ENCODE measurements at places on chromosomes 5 and 9.
A peak's percentile ranks its signal among the peaks of the same experiment; 100 is the strongest.

DNA sequence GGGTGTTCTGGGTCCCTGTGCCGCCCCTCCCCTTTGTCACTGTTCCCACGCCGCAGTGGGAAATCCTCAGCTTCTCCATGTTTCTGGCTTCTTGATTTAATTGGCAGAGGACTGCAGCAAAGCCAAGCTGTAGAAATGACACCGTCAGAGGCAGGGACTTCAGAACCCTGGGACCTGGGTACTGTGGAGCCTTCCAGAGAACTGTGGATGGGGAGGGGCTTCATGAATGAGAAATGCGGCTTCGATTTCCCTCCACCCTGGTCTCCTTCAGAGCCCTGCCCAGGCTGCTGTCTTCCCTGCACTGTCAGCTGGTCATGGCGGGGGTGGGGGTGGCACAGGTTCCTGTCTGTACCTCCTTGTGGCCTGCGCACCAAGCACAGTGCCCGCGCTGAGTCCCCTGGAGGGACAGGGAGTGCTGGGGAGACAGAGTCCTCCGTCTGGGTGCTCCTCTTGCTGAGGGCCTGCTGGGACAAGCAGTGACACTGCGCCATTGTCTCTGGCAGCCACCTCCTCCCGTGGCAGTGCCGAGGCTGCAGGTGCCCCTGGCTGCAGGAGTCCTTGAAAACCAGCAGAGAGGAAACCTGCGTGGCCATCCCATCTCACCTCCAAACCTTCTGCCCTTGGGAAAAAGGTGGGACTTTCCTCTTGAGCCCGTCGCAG, 47.2 kb downstream of the COL5A1 start:
- no peak for DNase-seq
- no peak overlapping the region for H3K27ac ChIP-seq
- H3K4me3 ChIP-seq, result no peak overlapping the region
- peaks cover 8% of the 10 kb centered on the region for H3K4me1 ChIP-seq
- peaks cover 3% of the 10 kb centered on the region for H3K27me3 ChIP-seq
- H3K36me3 ChIP-seq, result no peaks in the 10 kb centered on the region

DNA sequence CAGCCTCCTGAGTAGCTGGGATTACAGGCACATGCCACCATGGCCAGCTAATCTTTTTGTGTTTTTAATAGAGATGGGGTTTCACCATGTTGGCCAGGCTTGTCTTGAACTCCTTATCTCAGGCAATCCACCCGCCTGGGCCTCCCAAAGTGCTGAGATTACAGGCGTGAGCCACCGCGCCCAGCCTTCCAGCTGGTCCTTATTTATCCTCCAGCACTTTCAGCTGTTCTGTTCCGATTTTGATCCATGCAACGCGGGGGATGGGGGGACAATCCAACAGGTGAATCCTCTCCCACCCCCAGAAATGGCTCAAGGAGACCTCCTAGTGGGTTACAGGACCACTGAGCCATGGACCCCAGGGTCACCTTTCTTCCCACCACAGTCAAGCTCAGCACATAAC, 14.7 kb upstream of the CDKN2AIPNL start:
- DNase-seq, result no peak
- H3K4me3 ChIP-seq, result no peak overlapping the region
- no peak overlapping the region for H3K27ac ChIP-seq
- H3K4me1 ChIP-seq, result no peaks in the 10 kb centered on the region
- no peaks in the 10 kb centered on the region for H3K36me3 ChIP-seq

DNA sequence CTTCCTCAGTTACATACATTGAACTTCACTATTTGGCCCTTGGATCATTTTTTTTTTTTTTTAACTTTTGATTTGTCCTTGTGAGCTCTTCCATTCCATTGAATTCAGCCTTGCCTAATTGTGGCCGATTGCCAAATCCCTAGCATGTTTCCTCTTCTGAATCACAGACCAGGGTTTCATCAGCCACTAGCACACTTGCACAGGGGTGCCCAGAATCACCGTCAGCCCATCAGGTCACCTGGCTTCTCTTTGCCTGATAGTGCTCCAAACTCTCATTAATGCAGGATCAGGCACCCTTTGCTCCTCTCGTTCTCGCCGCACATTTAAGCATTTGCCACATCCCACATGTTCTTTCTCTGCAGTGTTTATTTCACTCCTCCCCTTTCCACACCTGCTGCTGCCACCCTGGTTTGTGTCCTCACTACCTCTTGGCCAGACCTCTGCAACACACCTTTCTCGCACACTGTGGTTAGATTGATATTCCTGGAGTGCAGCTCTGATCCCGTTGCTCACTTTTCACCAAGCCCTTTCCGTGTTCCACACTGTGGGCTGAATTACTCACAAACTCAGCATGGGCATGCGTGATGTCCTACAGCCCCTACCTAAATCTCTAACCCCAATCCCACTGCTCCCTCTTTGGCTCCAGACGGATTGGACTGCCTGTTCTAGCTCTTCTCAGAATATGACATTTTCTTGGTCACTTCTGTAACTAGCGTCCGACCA, 9.8 kb downstream of the PIK3R1 start:
- no peak for DNase-seq
- H3K4me1 ChIP-seq, result peaks cover 61% of the 10 kb centered on the region
- H3K27me3 ChIP-seq, result no peaks in the 10 kb centered on the region

DNA sequence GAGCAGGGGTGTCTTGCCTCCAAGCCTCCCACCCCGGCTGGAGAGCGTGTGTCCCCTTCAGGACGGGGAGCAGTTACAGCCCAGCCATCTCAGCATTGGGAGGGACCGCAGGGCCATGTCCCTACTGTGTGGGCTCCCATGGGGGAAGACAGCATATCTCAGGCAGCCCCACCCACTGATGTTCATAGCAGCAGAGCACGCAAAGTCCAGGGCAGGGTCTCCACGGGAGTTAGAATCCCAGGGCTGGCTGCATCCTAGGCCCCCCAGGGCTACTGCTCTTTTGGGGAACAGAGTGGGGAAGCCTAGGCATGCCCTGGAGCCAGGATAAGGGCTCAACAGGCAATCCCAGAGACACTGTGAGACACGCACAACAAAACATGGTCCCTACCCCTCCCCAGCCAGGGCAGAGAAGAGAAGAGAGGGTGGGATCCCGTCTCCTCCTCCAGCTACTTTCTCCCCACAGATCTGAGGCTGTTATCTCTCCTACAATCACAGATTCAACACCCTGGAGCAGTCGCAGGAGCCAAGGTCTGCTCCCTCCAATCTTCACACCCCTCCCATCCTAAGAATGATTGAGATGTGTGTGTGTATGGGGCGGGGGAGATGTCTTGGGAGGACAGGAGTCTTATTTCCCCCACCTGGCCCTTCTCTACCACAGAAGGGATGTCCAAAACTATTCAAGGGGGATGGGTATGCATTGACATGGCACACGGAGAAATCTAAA, 3.4 kb downstream of the CNTFR start:
- peaks cover 16% of the 10 kb centered on the region for H3K4me1 ChIP-seq
- H3K27ac ChIP-seq, result no peak overlapping the region
- H3K36me3 ChIP-seq, result no peaks in the 10 kb centered on the region
- no peak overlapping the region for H3K4me3 ChIP-seq

GRCh38 chr5:96434201-96434645, 1.2 kb upstream of the PCSK1 start:
- H3K36me3 ChIP-seq, result peaks cover 9% of the 10 kb centered on the region
- peak; percentile 67 for DNase-seq
- H3K4me3 ChIP-seq, result no peak overlapping the region
- H3K27me3 ChIP-seq, result peaks cover 60% of the 10 kb centered on the region
- no peaks in the 10 kb centered on the region for H3K4me1 ChIP-seq

GRCh38 chr5:10584714-10585517, 21.0 kb downstream of the ANKRD33B start:
- no peak for DNase-seq
- no peak overlapping the region for H3K4me3 ChIP-seq
- peaks cover 9% of the 10 kb centered on the region for H3K36me3 ChIP-seq
- H3K27me3 ChIP-seq, result peaks cover 4% of the 10 kb centered on the region
- peaks cover 36% of the 10 kb centered on the region for H3K4me1 ChIP-seq

- peaks cover 37% of the 10 kb centered on the region for H3K36me3 ChIP-seq
- no peaks in the 10 kb centered on the region for H3K27me3 ChIP-seq
- no peak overlapping the region for H3K4me3 ChIP-seq
- peaks cover 11% of the 10 kb centered on the region for H3K4me1 ChIP-seq
- DNase-seq, result no peak
- no peak overlapping the region for H3K27ac ChIP-seq
Observed at GRCh38 chr9:91334053-91334452, 27.7 kb downstream of the AUH start.

- H3K36me3 ChIP-seq, result no peaks in the 10 kb centered on the region
- no peaks in the 10 kb centered on the region for H3K4me1 ChIP-seq
- no peak for DNase-seq
- no peak overlapping the region for H3K27ac ChIP-seq
Observed at GRCh38 chr5:102628441-102629175, 126.5 kb upstream of the PAM start.

- no peak overlapping the region for H3K4me3 ChIP-seq
- DNase-seq, result no peak
- H3K4me1 ChIP-seq, result no peaks in the 10 kb centered on the region
- H3K27ac ChIP-seq, result no peak overlapping the region
- H3K36me3 ChIP-seq, result no peaks in the 10 kb centered on the region
- no peaks in the 10 kb centered on the region for H3K27me3 ChIP-seq
Observed at GRCh38 chr5:108905805-108906204, 158.1 kb downstream of the FER start.

DNA sequence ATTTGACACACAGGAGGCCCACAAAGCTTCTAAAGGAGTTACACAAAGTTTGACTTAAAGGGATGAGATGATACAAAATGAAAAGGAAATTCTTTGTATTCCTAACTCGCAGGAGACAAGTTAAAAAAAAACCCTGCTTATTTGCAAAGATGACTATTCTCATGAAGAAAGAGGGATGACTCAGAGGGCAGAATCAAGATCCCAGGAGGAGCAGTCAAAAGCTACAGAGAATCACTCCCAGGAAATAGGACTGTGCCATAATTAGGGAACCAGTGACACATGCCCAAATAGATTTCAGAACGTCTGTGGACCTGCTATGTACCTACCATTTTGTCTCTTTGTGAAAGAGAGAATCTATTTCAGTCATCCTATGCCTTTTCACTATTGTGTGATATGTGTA, 103.5 kb upstream of the ARRDC3 start:
- H3K4me1 ChIP-seq, result no peaks in the 10 kb centered on the region
- DNase-seq, result no peak
- no peaks in the 10 kb centered on the region for H3K36me3 ChIP-seq

- H3K4me1 ChIP-seq, result no peaks in the 10 kb centered on the region
- no peak for DNase-seq
- H3K27me3 ChIP-seq, result peaks cover 9% of the 10 kb centered on the region
- H3K4me3 ChIP-seq, result no peak overlapping the region
- H3K36me3 ChIP-seq, result no peaks in the 10 kb centered on the region
Observed at GRCh38 chr9:121725008-121725775, 73.8 kb downstream of the DAB2IP start.

DNA sequence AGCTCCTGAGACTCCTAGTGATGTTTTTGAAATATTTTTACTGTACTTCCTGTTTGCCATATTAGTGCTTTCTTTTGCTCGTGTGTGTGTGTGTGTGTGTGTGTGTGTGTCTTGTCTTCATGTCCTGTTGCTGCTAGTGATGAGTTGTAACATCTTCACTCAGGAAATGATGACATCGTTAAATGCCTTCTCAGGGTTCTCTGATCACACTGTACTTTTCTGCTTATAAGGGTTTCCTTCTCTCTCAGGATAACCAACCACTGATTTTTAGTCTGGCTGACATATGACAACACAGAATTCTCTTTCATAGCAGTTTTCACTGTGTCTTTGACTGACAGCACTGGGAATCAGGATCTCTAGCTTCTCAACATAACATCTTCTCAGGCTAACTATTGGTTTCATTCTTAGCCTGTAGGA, 16.1 kb downstream of the SV2C start:
- peak; percentile 63 for DNase-seq
- peaks cover 20% of the 10 kb centered on the region for H3K27me3 ChIP-seq
- H3K36me3 ChIP-seq, result no peaks in the 10 kb centered on the region
- peaks cover 10% of the 10 kb centered on the region for H3K4me1 ChIP-seq
- no peak overlapping the region for H3K4me3 ChIP-seq

DNA sequence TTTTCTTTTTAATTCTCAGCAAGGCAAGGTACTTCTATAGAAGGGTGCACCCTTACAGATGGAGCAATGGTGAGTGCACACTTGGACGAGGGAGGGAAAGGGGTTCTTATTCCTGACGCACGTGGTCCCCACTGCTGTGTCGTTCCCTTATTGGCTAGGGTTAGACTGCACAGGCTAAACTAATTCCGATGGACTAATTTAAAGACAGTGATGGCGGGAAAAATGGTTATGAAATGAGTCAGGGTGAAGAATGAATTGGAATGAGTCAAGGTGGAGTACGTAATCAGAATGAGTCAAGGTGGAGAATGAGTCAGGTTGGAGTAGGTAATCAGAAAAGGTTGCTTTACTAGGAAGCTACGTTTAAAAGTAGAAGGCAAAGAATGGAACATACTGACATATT, 2.1 kb upstream of the HMGCS1 start:
- no peak for DNase-seq
- H3K4me3 ChIP-seq, result no peak overlapping the region
- H3K27me3 ChIP-seq, result no peaks in the 10 kb centered on the region

DNA sequence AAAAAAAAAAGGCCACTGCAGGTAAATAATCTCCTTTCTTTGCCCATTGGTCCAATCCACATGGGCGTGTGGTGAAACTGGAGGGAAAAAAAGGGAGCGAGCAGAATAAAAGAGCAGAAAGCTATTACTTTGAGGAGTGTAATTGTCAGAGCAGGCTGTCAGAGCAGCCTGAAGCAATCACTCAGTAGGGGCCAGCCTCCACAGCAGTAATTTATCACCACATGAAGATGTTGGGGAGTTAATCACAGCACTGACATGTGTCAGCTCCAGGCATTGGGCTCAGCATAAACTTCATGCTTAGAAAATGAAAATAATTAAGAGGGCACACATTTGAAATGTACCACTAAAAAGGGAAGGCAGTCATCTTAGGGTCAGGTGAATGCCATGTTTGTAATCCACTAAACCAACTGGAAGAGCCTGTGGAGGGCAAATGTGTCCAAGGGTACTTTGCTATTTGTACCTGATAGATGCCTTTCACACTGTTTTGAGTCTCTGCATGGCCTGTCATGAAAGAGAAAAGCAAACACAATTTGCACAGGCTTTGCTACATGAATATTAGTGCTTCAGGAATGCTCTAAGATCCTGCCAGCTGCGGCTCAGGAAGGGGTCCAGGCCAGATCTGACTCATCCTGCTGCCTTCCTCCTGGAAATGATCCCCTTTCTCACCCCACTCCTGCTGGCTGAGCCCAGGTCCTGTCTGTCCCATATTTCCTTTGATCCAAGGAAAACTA, 2.9 kb upstream of the PTGER4 start:
- no peak overlapping the region for H3K4me3 ChIP-seq
- H3K4me1 ChIP-seq, result peaks cover 62% of the 10 kb centered on the region
- no peak for DNase-seq
- H3K27me3 ChIP-seq, result no peaks in the 10 kb centered on the region
- peak overlapping the region; percentile 45 for H3K27ac ChIP-seq
- H3K36me3 ChIP-seq, result peaks cover 17% of the 10 kb centered on the region

DNA sequence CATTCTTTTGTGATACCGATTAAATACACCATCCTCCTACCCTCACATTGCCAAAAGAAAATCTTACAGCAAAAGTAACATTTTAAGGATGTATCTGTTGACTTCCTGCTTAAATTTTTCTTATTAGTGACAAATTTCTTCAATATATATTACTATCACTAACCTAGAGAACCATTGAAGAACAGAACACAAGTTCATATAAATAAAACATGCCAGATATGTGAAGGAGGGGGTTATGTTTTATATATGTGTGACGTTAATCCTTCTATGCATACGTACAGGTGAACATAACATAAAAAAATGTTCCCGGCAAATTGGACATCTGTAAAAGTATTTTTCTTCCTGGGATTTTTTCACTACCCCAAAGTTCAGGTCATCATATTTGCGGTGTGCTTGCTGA, at the start of gene OR13F1:
Gene OR13F1, plus strand, starts transcription at position 301 of the 400 bp plus-strand sequence. Its CDS starts 0 bp downstream, at position 301.
- no peaks in the 10 kb centered on the region for H3K36me3 ChIP-seq
- H3K4me1 ChIP-seq, result no peaks in the 10 kb centered on the region
- H3K4me3 ChIP-seq, result no peak within 1 kb of the TSS
- H3K27ac ChIP-seq, result no peak within 1 kb of the TSS
- no peak for DNase-seq

Data from activated CD8-positive, alpha-beta T cell treated with anti-CD3 and anti-CD28 coated beads, Interleukin-2, amount 10 ng/mL, durations not matched to agents 7 days and 5 days (primary cell).